ENCODE measurements at places on chromosomes 3 and 15.

- DNase-seq: no peak
Observed at GRCh38 chr15:91528801-91529200, 324.7 kb upstream of the SLCO3A1 start.

DNA sequence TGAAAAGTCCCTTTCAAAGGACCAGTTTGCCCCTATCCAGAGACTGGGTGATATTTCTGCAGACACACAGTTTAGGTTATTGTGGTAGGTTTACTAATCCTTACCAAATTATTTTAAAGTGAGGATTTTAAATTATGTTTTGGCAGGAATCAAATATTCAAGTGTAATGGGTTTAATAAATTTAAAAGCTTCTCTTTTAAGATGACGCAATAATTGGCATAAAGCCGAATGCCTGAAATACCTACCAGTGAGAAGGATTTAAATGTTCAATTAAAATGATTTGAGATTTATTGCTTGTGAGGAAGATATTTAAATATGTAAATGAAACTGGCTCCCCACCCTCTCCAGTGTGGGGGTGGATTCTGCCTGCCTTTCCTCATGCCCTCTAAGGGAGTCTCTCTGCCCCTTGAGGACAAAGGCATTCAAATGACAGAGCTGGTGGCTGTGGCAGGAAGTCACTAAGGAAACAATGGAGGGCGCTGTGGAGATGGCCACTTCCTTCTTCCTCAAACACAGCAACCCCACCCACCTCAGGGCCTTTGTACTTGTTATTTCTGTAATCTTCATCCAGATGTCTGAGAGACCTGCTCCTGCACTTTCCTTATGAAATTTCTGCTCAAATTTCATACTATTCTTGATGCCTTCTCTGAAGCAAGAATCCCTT, 131.7 kb downstream of the TNIK start:
- DNase-seq: peak; percentile 81

DNA sequence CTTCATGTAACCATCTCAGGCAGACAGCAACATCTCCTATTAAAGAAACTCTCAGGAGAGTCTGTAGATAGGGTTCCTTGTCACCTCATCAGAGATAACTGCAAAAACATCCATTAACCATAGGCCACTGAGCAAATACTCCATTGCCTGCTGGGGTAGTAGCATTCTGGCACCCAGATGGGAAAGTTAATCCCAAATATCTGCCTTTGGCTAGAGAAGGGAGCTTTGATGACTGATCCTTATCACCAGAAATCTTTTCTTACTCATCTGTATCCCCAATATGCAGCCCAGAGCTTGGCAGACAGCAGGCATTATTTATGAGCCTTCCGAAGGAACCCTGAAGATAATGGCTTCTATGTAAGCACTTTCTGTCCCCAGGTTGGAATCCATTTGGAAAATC, 173.1 kb downstream of the MFSD1 start:
- no peak for DNase-seq

DNA sequence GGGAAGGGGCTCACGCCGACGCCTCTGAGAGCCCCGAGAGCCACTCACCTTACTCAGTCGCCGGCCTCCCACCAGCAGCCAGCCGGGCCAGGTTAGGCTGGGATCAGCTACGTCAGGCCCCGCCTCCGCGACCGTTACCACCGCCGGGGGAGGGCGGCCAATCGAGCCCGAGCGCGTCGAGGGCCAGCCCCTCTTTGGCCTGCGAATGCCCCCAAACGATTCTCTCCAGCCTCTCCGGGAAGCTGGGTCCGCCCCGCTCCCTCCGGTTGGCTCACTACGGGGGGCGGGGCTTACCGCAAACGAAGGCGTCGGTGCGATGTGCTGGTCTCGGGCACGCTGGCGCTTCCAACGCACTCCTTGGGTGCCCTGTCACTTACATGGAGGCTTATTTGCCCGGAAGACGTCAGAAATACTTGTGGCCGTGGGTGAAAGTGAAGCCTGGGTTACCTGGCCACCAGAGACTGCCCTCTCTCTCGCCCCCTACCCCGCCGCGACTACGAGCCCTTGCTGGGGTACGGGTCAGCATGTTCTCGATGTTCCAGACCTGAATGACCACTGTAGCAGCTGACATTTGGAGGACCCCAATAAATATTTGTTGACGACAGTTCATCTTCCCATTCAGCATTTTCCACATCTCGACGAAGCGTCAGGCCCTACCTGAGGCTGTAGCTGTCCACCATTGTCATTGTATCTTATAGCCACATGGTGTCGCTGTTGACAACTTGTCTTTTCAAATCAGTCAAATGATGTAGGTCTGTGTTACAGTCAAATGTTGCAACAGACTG, at the start of gene CEP70:
TSS of gene CEP70 (minus strand) at position 111 of the 785 bp plus-strand sequence. CDS start 21,333 bp downstream, outside the sequence.
- no peak for DNase-seq

DNA sequence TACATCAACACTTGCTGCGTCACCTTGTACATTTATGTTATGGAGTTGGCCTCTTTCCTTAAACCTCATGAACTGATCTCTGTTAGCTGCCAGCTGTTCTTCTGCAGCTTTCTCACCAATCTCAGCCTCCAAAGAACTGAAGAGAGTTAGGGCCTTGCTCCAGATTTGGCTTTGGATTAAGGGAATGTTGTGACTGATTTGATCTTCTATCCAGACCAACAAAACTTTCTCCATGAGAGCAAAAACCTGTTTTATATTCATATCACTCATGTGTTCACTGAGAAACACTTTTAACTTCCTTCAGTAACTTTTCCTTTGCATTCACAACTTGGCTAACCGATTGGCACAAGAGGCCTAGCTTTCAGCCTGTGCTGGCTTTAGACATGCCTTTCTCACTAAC, 1156.0 kb upstream of the CADM2 start:
- DNase-seq: no peak

DNA sequence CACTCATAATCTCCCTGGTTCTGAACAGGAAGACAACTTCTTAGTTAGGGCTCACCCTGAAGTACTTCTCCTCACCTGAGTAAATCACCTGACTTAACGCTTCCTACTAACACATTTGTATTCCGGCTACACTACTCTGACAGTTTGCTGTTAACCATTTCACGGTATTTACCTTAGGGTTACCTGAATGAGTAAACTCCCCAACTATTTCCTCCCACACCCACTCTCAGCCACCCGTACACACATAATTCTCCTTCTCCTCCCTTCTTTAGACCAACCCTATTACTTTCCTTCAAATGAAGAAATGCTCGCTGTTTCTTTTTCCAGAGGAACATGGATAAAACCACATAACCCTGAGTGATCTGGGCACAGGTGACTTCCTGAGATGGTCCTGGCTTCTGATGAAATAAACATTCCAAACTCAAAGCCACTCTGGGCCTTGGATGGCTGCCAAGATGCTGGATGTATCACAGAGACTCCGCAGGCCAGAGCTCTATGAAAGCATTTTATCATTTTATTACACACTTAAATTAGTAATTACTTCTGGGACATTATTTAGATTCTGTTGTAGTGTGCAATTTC, 183.6 kb upstream of the ATP11B start:
- DNase-seq: no peak

GRCh38 chr15:87167706-87168105, 1088.0 kb downstream of the AGBL1 start:
- DNase-seq: no peak

DNA sequence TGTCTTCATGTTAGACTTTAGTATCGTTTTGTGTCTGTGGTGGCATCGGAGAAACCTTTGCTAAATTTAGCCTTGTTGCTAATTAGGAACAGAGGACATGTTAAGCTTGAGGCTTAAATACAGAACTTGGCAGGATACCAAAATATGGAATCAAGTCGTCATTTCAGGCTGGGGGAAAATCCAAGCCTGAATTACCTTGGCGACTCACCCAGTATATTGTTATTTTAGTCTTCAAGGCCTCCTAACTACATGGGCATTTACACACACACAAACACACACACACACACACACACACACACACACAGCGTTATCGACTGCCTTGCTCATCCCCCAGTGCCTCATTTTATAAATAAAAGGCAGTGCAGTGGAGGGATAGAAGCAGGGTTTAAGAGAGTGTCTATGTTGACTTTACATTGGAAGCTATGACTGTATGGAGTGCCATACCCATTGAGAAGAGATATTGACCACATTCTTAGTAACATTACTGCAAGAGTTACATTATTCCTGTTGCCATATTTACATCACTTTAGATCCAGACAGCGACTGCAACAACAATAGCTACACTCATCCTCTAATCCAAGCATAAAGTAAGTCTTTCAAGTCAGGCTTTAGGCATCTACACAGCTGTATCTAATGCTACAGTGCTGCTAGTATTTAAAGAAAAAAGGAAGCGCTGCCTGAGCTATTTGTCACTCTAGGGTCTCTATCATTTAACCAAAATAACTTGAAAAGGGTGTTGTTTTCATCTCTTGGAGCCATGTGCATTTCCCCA, 210.8 kb upstream of the SEMA6D start:
- DNase-seq: peak; percentile 91

DNA sequence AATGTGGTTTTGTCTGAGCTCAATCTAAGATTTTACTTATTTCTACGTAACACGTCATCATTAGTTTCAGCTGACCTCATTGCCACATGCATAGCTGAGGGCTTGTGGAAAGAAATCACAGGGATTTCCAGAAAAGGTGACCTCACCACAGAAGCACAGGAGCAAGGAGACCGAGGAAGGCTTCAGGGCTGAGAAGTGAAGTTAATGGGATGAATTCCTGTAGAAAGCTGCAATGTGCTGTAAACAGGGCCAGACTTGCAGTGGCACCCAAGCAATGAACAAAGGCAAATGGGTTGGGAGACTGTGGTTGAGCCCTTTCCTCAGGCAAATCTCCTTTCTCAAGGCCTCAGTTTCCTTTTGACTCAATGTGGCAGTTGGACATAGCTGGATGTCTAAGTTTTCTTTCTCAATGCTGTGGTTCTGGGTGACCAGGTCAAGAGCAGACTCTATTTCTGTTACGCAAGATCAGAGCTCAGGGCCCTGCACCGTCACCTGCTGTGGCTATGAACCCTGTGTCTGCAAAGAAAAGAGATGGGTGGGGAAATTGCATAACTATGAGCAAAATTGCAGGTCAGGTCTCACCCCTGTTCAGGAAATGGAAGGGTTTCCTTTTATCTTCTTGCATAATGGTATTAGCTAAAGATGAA, 252.2 kb upstream of the TBL1XR1 start:
- DNase-seq: no peak

DNA sequence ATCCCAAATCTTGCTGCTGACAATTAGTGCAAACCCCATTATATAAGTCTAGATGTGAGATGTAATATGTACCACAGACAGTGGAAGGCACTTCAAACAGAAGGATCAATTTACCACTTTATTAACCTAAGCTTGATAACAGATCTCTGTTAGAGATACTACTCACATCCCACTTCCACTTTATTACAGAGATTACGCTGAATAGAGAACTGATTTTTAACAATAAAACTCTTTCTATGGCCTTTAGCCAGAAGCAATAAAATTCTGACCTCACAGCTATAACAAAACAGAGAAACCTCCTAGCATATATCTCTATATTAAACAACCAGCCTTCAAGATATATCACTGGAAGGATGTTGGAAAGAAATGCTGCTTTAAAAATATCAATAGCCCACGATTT, 517.7 kb downstream of the MAGI1 start:
- DNase-seq: no peak

DNA sequence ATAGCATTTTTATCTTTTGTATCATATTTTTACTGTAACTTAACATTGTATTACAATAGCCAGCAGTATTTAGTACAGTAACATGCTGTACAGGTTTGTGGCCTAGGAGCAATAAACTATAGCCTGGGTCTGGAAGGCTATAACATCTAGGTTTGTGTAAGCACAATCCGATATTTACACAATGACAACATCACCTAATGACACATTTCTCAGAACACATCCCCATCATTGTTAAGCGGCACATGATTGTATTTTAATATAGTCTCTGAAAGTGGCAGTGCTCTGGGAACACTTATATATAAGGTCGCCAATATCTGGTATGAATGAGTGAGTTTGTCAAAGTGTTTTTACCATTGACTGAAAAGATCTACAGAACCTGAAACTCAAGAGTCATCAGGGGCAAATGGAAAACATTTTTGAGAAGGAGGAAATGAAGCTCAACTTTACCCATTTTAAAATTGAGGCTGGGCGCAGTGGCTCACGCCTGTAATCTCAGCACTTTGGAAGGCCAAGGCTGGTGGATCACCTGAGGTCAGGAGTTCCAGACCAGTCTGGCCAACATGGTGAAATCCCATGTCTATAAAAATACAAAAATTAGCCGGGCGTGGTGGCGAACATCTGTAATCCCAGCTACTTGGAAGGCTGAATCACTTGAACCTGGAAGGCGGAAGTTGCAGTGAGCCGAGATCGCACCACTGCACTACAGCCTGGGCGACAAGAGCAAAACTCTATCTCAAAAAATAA, 38.8 kb upstream of the TNFSF10 start:
- DNase-seq: no peak

GRCh38 chr3:178097576-178097975, 438.7 kb upstream of the KCNMB2 start:
- DNase-seq: no peak

DNA sequence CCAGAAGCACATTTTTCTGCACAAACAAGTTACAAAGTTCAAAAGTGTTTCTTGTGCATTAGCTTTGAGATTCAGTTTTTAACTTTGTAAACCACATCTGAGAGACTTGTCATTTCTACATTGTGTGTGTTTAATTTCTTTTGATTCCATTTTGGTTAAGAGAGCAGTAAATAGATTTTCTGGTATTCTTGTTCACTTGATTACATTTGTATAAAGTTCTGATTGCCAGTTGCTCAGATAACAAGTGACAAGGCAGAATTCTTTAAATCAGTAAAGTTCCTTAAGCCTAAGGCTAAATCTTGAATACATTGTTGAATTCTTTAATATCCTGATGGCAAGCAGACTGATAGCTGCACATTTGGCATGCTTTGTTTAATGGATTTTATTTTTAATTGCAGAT, 3.1 kb upstream of the FBXO22 start:
- no peak for DNase-seq

DNA sequence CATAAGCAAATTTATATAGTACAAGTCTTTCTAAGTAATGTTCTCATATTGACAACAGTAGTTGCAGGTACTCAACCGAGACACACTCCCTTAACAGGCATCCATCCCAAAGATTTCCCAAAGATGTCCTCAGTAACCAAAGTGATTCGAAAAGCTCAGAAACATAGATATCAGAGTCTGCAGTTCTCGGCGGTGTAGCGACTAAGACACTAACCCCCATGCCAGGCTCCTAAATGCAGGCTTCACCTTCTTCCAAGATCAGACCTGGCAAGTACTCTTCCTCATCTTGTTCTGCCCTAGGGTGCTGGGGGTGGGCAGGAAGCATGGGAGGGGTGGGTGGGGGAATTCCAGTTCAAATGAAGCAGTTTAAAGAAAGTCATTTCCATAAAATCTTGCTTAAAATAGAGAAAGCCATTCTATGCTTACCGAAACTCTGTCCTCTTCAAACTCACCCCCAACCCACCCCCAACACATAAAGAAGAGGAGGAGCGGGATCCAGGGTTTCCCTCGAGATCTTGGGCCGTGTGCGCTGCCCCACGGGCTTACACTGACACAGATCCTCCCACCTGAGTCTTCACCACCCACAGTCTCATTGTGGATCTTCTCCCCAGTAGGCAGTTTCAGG, 59.0 kb upstream of the BCL6 start:
- DNase-seq: no peak

DNA sequence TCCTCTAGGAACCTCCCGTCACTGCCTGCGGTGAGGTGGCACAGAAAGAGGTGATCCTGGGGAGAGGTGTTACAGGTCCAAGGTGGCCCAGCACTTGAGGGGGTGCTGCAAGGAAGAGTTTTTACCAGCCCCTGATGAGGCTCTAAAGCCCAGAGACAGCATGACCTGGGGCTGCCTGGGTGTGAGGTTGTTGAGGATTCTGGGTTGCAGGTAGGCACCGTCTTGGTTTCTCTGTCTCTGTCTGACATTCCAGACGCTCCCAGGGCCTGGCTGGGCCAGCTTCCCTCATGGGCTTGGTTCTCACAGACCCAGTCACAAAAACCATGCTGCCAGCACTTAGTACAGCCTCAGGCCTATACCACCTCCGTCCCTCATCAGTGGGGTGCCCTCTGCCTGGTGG, 31.1 kb downstream of the DNAJB8 start:
- no peak for DNase-seq
